ENCODE measurements at places on chromosomes 4 and X.
A peak's percentile ranks its signal among the peaks of the same experiment; 100 is the strongest.

GRCh38 chr4:147340591-147341120 is 140.2 kb upstream of the EDNRA start:
- no peak for DNase-seq

GRCh38 chr4:95124906-95125504 is 367.2 kb downstream of the BMPR1B start:
- peak; percentile 10 for DNase-seq

- DNase-seq, result no peak
Observed at GRCh38 chr4:99334880-99335279, 13.7 kb upstream of the ADH1B start.

GRCh38 chrX:28888416-28888815 is 301.2 kb downstream of the IL1RAPL1 start:
- no peak for DNase-seq

GRCh38 chr4:10438924-10439323 is 18.3 kb downstream of the ZNF518B start:
- no peak for DNase-seq

DNA sequence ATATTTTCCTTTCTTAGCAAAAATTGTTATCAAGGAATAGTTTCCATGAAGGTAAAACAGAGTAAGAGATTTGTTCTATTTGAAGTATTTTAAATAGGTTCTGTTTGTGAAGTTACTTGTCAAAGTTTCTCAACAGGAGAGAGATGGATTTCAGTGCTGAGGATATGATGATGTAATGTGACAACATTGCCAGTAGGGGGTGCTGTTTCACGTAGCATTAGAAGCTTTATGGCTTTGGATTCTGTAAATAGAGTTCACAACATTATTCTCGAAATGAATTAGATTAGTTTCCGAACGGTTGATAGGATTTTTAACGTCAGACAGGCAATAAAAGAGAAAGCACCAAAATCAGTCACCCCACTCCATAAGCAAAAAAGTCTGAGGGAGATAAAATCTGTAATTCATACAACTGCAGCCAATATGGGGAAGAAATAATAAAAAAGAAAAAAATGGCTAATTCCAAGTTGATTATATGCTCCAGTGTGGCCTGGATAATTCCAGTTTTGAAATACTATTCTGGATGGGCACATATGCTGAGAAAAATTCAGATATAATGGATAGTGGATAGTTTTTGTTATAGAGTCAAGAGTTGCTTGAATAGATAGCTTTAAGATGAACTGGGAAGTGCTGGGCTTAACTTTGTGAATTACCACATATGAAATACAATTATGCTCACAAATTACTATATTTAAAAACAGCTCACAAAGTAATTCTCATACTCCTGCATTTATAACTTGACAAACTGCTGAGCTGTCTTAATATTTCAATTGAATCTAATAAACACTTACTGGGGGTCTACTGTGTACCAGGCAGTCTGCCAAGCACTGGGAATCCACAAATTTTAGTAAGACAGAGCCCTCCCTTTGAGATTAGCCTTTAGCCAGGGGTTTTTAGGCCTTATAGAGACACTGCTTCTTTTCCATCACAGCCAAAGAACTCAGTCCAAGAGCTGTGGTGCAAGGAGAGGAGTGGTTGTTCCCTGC is 109.1 kb downstream of the GPAT3 start:
- DNase-seq, result peak; percentile 30

DNA sequence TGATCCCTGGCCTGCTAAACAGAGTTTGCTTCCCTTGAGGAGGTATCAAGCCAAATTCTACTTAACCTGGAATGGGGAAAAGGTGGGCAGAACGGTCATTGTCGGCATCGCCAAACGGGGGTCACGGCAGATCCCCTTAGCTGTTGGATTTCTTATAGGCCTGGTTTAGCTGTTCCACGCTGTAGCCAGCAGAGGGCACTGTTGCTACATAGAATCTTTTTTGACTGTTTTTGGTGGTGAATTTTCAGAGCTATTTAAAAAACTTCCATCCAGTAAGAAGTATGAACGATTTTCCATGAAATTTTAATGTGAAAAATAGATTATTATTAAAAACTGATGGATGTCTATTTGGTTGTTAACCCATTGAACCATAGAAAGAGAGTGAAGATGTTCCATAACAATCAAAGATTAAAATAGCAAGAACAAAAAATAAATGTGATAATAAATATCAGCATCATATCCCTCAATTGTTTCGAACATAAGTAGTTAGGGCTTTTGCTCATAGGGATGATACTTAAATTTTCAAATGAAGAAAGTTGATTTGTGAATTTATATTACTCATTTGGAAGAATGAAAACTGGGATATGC is 56.6 kb downstream of the LINC00632 start:
- peak; percentile 10 for DNase-seq

- DNase-seq, result peak; percentile 45
Observed at GRCh38 chrX:151970661-151971060, 3.8 kb downstream of the GABRE start.

DNA sequence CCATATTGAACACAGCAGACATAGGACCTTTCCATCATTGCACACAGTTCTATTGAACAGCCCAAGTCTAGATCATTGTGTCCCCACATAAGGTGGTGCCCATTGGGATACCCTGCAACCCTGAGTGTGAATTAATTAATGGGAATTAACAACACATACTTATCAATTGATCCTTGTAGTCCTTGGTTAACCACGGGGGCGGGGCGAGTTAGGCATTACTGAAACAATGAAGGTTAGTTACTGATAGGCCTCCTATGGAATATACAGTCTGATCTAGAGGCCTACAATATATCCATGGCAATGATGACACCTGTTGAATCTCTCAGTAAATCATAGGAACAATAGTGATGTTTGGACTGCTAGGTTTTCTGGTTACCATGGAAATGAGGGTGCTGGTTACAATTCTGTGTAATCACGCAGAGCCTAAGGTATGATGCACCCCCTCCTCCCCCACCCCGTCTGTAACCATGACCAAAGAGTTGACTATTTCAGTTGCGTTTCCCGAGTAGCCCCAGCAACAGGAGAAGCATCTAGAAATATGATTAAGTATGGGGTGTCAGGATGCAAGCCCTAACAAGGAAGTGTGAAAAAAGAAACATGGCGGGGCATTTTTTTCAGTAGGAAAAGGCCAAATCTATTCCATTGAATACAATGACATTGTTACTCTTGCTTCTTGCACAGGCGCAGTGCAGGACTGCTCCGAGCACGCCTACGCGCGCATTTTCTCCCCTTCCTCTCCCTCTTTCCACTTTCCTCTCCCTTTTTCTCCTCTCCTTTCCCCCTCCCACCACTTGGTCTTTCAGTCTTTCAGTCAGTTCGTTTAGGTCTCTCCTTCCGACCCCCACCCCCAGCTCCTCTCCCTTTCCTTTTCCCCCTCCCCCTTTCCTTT is 677 bp upstream of the NONO start:
- no peak for DNase-seq

GRCh38 chr4:151829309-151829708 is 68.5 kb upstream of the GATB start:
- DNase-seq, result no peak

DNA sequence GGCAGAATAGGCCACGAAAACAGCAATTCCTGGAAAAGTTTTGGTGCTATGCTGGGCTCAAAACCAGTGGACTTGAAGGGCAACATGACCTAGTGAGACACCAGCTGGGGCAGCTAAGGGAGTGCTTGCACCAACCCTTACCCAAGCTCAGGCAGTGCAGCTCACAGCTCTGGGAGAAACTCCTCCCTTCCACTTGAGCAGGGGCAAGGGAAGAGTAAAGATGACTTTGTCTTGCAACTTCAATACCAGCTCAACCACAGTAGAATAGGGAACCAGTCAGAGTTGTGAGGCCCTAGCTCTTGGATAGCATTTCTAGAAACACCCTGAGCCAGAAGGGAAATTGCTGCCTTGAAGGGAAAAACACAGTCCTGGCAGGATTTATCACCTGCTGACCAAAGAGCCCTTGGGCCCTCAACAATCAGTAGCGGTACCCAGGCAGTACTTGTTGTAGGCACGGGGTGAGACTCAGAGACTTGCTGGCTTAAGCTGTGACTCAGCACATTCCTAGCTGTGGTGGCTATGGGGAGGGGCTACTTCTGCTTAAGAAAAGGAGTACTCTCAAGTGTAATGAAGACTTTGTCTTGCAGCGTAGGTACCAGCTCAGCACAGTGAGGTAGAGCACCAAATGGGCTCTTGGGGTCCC is 19.7 kb upstream of the ABCG2 start:
- no peak for DNase-seq

- no peak for DNase-seq
Observed at GRCh38 chr4:108427946-108428485, 192.4 kb upstream of the RPL34 start.

All from HuH-7 (cell line).